ENCODE measurements at places on chromosomes 3 and 15.

- DNase-seq, result no peak
Observed at GRCh38 chr3:61772456-61772855, 211.1 kb downstream of the PTPRG start.

DNA sequence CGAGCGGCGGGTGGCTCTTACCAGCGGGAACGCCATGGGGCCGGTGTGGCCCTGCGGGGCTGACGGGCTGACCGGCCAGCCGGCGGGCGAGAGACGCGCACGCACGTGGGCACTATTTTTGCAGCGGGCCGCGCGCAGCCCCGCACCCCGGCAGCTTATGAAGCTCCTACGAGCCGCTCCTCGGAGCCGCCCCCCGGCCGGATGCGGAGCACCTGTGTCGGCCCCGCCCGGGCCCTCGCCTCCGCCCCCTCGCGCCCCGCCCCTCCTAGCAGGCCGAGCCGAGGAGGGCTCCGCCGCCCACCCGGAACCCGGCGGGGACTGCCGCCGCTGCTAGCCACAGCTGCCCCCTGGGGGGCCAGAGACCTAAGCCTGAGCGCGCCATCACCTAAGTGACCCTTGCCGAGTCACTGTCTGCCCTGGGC is 683 bp upstream of the CPEB1 start:
- DNase-seq, result no peak

DNA sequence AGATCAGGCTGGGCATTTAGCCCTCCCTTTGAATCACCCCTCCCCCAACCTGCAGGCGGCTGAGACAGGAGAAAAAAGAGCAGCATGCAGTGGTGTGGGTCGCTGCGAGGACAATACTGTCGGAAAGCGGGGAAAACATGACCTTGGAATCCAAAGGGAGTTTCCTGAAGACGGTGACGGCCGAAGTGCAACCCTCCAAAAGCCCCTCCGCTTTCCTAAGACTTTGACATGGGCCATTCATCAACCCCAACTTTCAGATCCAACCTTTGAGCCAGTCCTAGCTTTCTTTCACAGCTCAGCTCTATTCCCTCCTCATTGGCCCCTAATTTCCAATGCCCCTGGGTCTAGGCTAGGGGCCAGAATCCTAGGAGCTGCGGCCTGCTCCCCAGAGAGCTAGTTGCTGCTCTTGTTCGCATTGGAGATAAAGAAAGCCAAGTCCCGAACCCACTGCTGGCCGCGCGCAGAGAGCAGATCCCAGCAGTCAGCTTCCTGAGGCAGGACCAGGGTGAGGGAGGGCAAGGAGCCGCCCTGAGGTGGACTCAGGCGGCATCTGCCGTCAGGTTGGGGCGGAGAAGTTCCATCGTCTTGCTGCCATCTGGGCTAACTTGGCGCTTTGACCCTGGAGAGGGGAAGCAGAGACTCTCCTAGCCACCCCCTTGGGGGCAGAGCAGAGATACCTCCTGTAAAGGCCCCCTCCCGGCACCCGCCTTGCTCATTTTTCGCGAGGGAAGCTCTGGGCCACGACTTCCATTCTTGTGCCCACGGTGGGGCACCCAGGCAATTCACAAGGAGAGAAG is 914 bp downstream of the ZIC4 start:
- DNase-seq, result no peak

DNA sequence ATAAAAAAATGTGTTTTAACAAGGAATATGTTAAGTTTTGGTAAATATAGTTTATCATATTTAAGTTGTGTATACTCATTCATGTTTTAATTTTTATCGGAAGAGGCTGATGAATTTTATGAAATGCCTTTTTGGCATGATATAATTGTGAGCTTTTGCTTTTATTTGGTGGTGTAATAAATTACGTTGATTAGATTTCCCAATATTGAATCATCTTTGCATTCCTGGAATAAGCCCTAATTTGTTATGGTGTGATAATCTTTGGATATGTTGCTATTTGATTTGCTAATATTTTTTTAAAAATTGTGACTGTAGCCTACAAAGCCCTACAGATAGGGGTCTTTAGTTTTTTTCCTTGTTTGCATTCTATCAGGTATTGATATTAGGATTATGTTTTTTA is 107.4 kb downstream of the IGF1R start:
- no peak for DNase-seq

DNA sequence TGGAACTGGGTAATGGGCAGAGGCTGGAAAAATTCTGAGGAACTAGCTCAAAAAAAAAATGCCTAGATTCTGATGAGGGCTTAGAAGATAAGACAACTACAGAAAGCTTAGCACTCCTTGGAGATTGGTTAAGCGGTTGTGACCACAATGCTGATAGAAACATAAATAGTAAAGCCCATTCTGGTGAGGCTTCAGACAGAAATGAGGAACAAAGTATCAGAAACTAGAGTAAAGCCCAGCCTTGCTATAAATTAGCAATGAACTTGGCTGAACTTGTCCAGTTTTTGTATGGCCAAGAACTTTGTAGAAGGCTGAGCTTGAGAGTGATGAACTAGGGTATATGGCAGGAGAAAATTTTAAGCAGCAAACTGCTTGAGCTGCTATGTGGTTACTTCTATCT is 25.4 kb downstream of the GOLGB1 start:
- no peak for DNase-seq

DNA sequence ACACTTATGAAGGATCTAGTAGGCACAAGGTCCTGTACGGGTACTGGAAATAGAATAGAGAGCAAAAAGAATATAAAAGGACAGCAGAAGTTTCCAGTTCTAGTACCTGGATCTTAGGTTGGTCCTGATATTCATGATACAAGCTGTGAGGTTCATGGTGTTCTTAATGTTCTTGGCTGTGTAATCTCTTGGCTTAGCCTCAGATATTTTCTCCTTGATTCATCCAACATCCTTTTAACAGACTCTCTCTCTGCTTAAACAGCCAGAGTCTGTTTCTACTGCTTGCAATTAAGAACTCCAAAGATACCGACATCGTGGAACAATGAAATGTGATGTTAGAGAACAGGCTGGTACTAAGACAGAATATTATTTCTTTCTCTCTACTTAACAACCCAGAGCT is 49.9 kb downstream of the CNTN3 start:
- DNase-seq, result no peak

DNA sequence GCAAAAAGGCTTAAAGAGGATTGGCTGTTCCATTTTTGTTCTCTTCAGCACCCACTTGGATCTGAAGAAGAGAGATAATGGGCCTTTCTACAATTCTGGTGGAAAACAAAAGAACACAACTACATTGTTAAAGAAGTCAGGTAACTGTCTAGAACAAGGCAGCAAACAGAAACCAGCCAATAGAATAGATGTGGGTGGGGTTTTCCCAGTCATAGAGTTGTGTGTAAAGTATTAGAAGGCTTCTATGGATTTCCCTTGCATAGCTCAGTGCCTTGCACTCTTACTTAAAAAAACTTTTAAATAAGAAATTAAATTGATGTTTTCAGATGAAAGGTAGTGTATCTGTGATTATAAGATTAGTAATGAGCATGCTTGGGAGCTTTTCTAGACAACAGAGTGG is 462.7 kb upstream of the ATP11B start:
- no peak for DNase-seq
